Prostate gland (tissue), 2 donors: ENCODE measurements at places on chromosomes 12 and 14.
A peak's percentile ranks its signal among the peaks of the same experiment; 100 is the strongest.

GRCh38 chr14:38731962-38732361 lies 371.1 kb downstream of the SEC23A start:
- DNase-seq: no peak
- H3K36me3 ChIP-seq: no peaks in the 10 kb centered on the region
- H3K4me1 ChIP-seq: no peaks in the 10 kb centered on the region
- no peaks in the 10 kb centered on the region for H3K27me3 ChIP-seq
- H3K4me3 ChIP-seq: no peak overlapping the region
- no peak overlapping the region for H3K27ac ChIP-seq

DNA sequence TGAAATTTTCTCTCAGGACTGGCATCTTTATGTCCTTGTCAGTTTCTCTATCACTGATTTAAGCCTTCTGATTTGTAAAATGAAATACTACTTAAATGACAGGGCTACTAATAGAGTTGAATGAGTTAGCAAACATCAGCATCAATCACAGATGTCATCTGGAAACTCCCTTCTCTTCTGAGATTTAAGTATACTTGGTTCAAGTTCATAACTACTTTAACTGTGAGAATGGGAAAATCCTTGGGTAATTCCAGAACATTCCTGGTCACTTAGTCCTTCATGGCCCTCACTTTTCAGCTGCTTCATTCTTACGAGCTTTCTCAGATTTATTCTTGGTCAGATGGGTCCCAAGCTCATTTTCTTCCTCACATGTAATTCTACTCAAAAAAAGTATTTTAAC lies 1655.3 kb upstream of the FLRT2 start:
- H3K27ac ChIP-seq: no peak overlapping the region
- H3K27me3 ChIP-seq: no peaks in the 10 kb centered on the region
- H3K36me3 ChIP-seq: no peaks in the 10 kb centered on the region
- no peaks in the 10 kb centered on the region for H3K4me1 ChIP-seq
- H3K4me3 ChIP-seq: no peak overlapping the region
- no peak for DNase-seq

DNA sequence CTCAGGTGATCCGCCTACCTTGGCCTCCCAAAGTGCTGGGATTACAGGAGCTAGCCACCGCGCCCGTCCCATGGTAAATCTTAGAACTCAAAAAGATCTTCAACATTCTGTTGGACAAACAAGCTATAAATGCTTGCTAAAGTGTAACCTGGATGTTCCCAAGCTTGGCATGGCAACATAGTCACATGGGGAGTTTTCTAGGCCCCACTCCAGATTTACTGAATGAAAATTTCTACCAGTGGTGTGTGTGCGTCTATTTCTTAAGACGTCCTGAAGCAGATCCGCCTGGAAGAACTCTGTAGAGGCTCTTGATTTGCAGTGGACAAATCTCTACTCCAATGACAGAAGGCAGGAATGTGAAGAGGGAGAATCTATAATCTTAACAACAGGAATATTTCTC lies 59.9 kb downstream of the ZFYVE21 start:
- H3K27ac ChIP-seq: peak overlapping the region; percentile 75
- no peaks in the 10 kb centered on the region for H3K27me3 ChIP-seq
- peaks cover 15% of the 10 kb centered on the region for H3K4me1 ChIP-seq
- H3K4me3 ChIP-seq: no peak overlapping the region
- peak; percentile 78 for DNase-seq

DNA sequence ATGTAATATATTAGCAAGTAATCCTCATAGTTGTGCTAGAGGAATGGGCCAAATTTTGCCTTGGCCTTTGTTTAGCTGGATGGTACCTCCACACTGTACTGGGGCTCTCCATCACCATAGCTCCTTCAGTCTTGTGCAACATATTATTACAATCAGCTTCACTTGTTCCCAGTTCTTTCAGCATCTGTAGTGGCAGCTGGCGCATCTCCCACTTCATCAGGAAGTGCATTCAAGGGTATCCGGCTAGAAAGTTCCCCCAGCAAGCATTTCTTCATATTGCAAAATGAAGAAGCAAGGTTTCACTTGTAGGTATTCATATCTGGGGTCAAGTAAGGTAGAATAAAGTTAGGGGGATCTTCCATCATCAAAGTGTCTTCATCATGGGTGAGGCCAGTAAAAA lies 123.7 kb downstream of the IGF1 start:
- H3K4me3 ChIP-seq: no peak overlapping the region
- H3K36me3 ChIP-seq: no peaks in the 10 kb centered on the region
- DNase-seq: no peak
- no peaks in the 10 kb centered on the region for H3K27me3 ChIP-seq
- no peak overlapping the region for H3K27ac ChIP-seq

DNA sequence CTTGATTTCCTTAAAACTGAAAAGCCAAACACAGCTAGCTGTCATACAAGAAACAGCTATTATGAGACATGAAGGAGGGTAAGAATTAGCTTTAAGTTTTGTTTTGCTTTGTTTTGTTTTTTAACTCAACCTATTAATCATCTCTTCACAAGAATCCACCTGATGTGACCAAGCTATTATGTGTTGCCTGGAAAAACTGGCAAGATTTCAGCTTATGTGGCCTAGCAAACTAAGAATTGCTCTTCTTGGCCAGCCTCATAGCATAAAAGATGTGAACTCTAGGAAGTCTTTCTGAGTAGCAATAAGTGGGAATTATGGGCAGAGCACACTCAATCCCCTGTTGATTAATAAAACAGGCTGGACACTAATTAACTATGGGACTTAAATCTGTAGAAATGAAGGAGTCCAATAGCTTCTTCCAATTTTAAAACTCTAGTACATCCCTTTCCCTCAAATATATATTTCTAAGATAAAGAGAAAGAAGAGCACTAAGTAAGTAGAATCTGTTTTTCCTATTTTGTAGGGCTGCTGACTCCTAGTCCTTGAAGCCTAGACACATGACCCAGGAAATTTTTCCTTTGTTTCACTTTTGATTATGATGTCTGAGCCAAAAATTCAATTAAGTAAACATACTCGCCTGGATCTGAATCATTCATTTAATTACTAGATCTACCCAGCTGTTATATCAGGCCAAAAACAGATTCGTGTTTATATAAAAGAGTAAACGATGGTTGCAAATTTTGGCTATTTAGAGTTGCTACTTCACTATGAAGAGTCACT lies 75.7 kb downstream of the GTF2A1 start:
- DNase-seq: no peak
- H3K4me1 ChIP-seq: no peaks in the 10 kb centered on the region
- H3K27ac ChIP-seq: no peak overlapping the region
- no peaks in the 10 kb centered on the region for H3K36me3 ChIP-seq

GRCh38 chr12:99983456-99984258 lies 1.1 kb downstream of the ANKS1B start:
- no peaks in the 10 kb centered on the region for H3K36me3 ChIP-seq
- no peaks in the 10 kb centered on the region for H3K27me3 ChIP-seq
- H3K27ac ChIP-seq: peak overlapping the region; percentile 52
- peak overlapping the region; percentile 49 for H3K4me3 ChIP-seq
- no peak for DNase-seq

DNA sequence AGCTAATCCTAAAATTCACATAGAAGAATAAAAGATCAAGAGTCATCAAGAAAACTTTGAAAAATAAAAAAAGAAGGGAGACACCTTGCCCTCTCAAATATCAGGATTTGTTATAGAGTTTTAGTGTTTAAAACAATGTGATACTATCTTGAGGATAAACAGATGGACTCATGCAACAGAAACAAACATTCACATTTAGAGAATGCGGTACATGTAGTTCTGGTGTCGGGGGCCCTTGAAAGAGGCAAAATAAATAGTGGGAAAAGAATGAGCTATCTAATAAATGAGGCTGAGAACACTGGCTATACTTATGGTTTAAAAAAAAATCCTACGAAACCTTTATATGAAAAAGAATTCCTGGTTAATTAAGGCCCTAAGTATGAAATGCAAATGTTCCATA lies 127.7 kb downstream of the LLPH start:
- no peak for DNase-seq
- no peaks in the 10 kb centered on the region for H3K4me1 ChIP-seq
- no peaks in the 10 kb centered on the region for H3K36me3 ChIP-seq
- no peak overlapping the region for H3K4me3 ChIP-seq
- H3K27ac ChIP-seq: no peak overlapping the region

DNA sequence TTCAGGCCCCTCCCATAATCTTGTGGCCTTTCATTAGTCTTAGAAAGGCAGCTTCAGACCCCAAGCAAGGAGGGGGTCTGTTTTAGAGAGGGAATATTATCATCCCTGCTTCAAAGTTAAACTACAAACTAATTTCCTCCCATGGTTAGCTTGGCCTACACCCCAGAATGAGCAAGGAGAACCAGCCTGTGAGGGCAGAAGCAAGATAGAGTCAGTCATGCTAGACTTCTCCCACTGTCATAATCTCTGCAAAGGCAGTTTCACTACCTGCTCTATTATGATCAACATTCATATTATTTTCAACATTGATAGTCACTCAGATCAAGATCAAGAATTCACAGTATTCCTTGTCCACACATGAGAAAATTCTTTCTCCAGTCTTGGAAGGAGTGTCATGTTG lies 105.1 kb downstream of the GXYLT1 start:
- H3K27ac ChIP-seq: no peak overlapping the region
- H3K27me3 ChIP-seq: no peaks in the 10 kb centered on the region
- no peak overlapping the region for H3K4me3 ChIP-seq
- no peak for DNase-seq
- H3K36me3 ChIP-seq: no peaks in the 10 kb centered on the region

- DNase-seq: no peak
- peak overlapping the region; percentile 53 for H3K27ac ChIP-seq
- H3K36me3 ChIP-seq: no peaks in the 10 kb centered on the region
- H3K4me1 ChIP-seq: no peaks in the 10 kb centered on the region
- no peak overlapping the region for H3K4me3 ChIP-seq
These were observed 7.5 kb downstream of the TBK1 start for GRCh38 chr12:64459394-64459891.

DNA sequence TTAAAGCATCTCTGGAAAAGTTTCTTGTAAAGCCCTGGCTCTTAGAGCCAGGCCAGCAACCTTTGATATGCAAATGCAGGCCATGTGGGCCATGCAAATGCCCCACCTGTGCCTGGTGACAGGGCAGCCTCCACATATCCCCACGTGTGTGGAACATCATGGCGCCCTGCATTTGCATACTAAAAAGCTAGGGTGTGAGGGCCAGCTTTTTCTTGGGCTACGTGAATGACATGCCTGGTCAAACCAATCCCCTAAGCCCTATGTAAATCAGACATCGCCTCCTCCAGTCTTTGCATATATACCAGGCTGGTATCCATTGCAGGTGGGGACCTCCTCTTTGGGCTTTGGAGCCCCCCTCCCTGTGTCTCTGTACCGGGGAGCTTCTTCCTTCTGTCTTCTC lies 6.4 kb downstream of the CSRP2 start:
- no peaks in the 10 kb centered on the region for H3K4me1 ChIP-seq
- H3K27ac ChIP-seq: no peak overlapping the region
- no peak overlapping the region for H3K4me3 ChIP-seq
- no peaks in the 10 kb centered on the region for H3K27me3 ChIP-seq
- DNase-seq: no peak

DNA sequence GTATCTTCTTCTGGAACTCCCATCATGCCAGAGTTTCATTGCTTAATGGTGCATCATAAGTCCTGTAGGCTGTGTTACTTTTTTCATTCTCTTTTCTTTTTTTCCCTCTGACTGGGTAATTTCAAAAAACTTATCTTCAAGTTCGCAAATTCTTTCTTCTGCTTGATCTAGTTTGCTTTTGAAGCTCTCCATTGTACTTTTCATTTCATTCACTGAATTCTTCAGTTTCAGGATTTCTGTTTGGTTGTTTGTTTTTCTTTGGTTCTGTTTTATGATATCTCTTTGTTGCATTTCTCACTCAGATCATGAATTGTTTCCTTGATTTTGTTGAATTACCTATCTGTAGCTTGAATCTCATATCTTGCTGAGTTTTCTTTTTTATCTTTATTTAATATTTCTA lies 83.3 kb upstream of the PRMT8 start:
- no peaks in the 10 kb centered on the region for H3K36me3 ChIP-seq
- DNase-seq: no peak
- no peaks in the 10 kb centered on the region for H3K4me1 ChIP-seq
- no peak overlapping the region for H3K4me3 ChIP-seq
- no peaks in the 10 kb centered on the region for H3K27me3 ChIP-seq

- no peaks in the 10 kb centered on the region for H3K36me3 ChIP-seq
- DNase-seq: no peak
- no peaks in the 10 kb centered on the region for H3K4me1 ChIP-seq
These were observed 99.7 kb upstream of the EGLN3 start for GRCh38 chr14:34050606-34051005.

GRCh38 chr14:65880507-65880906 lies 468.0 kb downstream of the FUT8 start:
- H3K4me1 ChIP-seq: no peaks in the 10 kb centered on the region
- no peak for DNase-seq
- H3K4me3 ChIP-seq: no peak overlapping the region
- no peak overlapping the region for H3K27ac ChIP-seq
- no peaks in the 10 kb centered on the region for H3K36me3 ChIP-seq

- H3K36me3 ChIP-seq: no peaks in the 10 kb centered on the region
- no peak overlapping the region for H3K4me3 ChIP-seq
- no peak for DNase-seq
- no peaks in the 10 kb centered on the region for H3K27me3 ChIP-seq
These were observed 21.0 kb downstream of the CHST11 start for GRCh38 chr12:104477510-104478390.

- H3K27ac ChIP-seq: no peak overlapping the region
- no peaks in the 10 kb centered on the region for H3K4me1 ChIP-seq
- H3K27me3 ChIP-seq: no peaks in the 10 kb centered on the region
- no peak overlapping the region for H3K4me3 ChIP-seq
- no peak for DNase-seq
These were observed 154.1 kb downstream of the SLC5A8 start for GRCh38 chr12:101055940-101056339.

DNA sequence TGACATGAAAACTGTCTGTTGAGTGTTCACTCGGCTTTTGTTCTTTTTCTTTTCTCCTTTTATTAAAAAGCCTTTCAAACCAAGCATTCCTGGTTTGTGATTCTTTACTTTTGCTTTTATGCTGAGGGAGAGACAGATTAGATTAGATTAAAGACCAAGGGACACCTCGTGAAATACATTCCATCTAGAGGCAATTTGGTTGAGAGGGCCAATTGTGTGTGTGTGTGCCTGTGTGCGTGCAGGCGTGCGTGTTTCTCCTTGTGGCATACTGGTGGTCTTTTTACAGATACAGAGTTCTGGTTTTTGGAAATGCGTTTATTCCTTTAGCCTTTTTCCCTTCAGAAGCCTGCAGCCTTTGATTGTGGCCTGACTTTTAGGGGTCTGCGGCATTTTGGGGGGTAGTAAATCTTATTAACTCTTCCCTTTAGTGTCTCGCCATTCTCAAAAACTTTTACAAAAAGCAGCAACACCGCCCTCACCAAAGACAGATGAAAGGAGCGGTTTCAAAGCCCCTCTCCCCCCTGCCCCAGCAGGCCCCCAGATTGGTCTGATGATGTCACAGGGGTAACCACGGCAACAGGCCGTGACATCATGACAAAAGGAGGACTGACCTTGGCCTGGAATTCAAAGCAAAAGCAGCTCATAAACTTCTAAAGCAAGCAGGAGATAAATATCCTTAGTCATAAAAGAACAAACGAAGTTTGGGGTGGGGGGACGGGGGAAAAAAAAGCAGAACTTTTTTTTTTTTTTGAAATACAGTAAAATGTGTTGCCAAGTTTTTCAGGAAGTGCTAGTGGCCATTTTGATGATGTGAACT lies 84.1 kb upstream of the TBX3 start:
- H3K4me3 ChIP-seq: no peak overlapping the region
- no peak for DNase-seq
- no peaks in the 10 kb centered on the region for H3K36me3 ChIP-seq
